CD4-positive, CD25-positive, alpha-beta regulatory T cell (primary cell): ENCODE measurements at places on chromosomes 3 and 15. TPM values are rescaled to one million over a fixed set of nuclear protein-coding genes. Genes with fewer than 3 reads are reported as not detected.

GRCh38 chr3:27724459-27725197, 2.5 kb upstream of the EOMES start:
- DNase-seq: no peak

- peak; percentile 18 for DNase-seq
These were observed 89.5 kb downstream of the EOMES start for GRCh38 chr3:27632431-27633223.

DNA sequence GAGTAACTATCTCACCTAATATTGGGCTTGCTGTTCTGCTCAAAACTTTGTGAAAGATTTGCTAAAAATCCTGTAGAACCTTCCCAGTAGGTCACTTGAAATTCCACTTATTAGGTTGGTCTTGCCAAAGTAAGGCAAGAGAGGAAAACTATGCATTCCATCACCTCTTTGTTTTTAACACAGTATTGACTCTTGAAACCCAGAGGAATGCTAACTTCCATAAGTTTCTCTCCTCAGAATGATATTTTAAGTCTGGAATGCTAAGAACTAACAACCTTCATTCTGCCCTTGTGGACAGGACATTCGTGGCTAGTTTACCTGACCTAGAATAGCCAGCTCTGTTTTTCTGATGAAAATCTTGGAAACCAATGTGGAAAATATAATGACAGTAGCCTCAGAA, 154.5 kb downstream of the TMCO5A start:
- DNase-seq: no peak

The MYZAP gene
- 3.9 TPM for polyA plus RNA-seq
